ENCODE measurements at places on chromosomes 1 and 21.

DNA sequence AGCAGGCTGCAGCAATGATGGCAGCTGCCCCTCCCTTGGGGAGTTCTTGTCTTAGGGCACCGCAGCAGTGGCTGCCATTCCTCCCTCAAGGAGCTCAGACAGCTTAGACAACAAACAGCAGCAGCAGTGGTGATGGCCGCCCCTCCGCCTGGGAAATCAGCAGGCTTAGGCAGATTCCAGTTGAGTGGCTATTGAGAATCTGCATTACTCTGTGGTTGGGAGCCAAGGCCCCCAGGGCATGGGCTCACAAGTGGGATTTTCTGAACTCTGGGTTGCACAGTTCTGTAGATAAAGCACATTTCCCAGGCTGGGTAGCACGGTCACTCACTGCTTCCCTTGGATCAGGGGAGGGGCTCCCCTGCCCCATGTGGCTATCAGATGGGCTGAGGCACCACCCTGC, 1280.7 kb upstream of the TMPRSS15 start:
- no peak for DNase-seq

DNA sequence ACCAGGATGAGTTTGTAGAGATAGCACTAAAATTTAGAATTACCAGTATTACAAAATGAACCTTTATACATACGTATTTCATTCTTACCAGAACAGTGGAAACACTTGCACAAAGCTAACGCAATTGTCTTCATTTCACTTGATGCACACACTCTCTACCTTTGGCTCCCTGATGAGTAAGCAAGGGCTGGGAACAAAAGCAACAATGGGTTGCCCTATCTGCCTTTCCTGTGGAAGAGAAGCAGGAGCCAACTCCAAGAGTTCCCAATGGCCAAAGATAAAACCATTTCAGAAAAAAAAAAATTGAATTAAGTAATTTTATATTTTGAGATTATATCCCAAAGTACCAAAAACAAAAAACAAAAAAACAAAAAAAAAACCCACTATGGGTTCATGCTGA, 344.1 kb upstream of the GREM2 start:
- no peak for DNase-seq

- no peak for DNase-seq
Measured at GRCh38 chr1:192954705-192955265, 104.4 kb downstream of the UCHL5 start.

- no peak for DNase-seq
Measured at GRCh38 chr21:43867332-43867703, 2.3 kb downstream of the AGPAT3 start.

DNA sequence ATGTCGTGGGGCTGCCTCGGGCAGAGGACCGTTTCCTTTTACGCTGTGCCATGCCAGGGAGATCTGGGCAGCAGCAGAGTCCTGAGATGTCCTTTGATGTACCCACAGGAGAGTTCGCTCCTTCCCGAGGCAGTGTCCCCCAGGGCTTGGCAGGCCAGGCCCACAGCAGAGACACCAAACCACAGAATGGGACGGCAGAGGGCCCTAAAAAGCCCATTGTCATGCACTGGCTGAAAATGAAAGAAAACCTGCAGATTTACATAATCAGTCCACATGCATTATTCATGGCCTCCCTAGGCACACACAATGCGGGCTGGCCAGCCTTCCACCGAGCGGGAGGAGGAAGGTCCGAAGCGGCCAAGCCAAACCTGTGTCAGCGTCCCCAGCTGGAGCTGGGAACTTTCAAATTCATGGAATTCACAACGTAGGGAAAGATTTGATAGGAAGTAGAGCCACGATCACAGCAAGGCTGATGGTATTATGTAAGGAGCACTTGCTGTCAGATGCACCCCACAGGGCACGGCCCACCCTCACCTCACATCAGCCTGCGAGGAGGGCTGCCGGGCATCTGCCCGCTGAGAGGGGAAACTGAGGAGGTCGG, 25.3 kb upstream of the EFHD2 start:
- no peak for DNase-seq

DNA sequence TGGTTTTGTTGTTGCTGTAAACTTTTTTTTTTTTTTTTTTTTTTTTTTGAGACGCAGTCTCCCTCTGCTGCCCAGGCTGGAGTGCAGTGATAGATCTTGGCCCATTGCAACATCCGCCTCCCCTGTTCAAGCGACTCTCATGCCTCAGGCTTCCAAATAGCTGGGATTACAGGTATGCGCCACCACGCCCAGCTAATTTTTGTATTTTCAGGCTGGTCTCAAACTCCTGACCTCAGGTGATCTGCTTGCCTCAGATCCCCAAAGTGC, 78.9 kb upstream of the SLC45A1 start:
- DNase-seq, result no peak

DNA sequence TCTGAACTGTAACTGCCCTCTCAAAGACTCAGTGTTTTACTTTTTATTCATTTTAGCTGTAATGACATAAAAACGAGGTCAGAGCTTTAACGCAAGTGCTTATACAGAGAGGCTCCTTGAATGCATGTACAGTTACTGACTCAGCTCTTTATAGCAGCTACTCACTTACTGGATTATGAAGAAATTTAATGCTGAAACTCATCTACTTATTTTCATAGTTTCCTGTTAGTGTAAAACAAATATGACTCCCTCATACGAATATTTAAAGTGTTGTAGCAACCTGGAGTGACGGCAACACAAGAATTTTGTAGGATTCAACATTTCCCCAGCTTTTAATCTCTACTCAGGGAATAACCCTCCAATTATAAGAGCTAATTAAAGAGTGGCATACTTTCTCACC, 32.7 kb downstream of the ADSS2 start:
- no peak for DNase-seq

DNA sequence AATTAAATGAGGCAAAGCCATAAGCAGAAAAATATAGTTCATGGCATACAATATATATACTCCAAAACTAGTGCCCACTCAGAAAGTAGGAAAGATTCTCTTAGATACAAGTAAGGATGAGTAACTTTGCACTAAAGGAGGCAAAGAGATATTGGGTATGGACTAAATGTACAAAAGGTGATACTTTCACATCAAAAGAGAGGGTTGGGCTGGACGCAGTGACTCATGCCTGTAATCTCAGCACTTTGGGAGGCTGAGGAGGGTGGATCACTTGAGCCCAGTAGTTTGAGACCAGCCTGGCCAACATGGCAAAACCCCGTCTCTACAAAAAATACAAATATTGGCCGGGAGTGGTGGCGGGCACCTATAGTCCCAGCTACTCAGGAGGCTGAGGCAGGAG, 6.7 kb downstream of the KYAT3 start:
- no peak for DNase-seq

DNA sequence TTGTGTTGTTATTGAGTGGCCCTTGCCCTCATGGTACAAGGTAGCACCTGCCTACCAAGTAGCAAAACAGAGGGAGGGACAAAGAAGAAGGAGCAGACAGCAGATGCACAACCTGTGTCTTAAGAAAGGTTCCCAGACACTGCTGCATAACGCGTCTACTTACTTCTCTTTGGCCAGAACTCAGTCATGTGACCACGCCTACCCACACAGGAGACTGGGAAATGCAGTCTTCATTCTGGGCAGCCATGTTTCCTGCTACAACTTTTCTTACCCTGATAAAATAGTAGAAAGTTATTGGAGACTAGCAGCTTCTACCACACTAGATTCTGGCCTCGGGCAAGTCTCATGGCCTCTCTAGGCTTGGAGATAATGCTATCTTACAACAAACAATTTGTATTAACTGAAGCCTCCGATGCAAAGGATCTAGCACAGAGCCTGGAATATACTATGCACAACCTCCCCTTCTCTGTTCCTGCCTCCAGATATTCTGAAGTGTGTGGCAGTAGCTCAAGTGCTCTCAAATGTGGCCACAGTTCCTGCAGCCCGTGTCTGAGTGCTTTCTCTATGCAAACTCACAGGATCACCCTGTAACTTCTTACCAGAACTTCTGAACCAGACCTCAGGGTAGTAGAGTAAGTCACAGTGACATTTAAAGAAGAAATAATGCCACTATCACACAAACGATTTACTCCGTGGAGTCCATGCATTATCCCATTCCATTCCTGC, 34.1 kb upstream of the BTG2 start:
- no peak for DNase-seq

- DNase-seq, result no peak
Measured at GRCh38 chr1:118589238-118589846, 398.8 kb downstream of the TBX15 start.

DNA sequence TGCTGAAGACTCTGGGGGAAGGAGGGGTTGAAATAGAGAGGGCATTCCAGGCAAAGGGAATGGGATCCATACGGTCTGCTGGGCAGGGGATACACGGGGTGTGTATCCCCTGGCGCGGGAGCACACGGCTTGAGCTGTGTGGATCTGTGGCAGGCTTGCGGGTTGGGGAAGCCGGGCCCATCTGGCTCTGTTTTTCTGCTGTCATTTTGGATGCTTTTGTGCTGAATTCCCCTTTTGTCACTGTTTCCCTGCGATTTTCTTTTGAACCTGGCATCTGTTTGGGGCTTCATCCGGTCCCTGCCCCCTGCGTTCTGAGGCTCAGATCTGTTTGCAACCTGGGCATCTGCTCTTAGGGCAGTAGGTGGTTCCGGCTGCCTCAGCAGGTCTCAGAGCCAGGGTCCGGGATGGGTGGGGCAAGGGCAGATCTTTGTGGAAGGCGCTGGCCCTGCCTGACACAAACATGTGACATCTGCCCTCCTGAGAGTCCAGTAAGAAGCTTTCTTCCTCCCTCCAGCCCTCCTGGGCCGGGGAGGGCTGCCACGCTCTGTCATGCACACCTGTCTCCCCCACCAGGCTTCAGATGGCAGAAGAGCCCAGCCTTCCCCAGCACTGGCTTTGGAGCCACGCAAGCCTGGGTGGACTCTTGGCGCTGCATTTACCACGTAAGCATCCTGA, 84.0 kb downstream of the IGSF21 start:
- DNase-seq, result no peak

DNA sequence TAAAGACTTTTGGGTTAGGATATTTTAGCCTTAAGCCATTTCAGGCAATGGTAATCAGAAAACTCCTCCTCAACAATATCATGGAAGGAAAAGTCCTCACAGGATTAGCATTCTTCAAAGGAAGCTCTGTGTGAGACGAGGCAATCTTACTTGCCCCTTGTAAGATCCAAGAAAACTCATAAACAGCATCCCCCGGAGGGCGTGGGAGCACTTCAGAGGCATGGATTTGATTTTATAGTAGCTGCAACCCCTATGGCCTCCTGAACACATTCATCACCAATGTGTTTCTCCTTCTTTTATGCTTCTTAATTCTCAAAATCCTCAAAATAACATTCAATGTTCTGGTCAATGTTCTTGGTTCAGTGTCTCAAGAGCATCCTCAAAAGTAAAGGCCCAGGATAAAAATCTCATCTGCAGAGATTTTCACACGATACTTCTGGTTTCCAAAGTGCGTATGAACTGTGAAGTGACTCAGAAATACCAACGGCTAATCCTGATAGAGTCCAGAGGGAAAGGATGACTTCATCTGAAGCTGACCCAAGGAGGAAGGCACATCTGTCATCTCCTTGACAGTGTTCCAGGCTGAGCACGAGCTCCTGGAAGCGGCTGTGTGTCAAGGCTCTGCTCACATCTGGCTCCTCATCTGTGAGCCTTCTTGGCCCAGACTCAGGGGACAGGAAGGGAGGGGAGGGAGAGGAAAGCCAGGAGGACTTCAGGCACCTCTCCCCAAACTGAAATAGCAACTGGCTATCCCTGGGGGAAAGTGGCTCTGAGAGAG, 49.3 kb upstream of the PSEN2 start:
- no peak for DNase-seq

DNA sequence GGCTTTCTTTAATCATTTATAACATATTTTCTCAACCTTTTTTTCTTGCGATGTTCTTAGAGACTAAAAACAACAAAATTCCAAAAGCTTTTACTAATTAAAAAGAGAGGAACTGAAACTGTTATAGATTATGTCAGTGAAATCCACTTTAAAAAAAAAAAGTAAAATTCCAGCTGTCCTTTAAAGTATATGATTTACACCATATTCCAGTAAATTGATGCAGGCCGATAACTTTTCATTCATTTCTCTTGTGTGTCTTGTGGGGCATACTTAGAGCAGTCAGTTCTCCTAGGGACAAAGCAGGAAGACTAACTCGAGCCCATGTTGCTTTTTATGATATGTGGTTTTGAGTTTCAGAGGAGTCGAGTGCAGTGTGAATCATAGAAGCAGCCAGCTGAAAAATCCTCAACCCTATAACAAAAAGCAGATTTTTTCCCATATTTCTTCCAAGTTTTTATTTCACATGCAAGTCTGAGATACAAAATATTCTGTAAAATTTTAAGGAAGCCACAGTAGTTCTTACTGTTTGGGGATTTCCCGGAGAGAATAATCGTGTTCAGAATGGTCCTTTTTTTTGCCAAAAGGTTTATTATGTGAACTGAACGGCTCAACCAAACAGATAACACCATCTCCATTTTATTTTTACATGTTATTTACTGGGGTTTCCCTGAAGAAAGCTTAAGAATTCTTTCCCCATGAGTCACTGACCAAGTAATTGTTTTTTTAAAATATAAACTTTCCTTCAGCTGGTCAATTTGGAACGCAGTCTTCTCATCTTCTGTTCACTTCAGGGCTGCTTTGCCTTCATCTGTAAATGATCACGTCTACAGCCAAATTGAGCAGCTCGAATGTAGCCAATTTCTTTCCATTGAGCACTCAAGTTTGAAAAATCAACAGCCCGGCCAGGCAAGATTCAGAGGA, 77.0 kb upstream of the C1orf105 start:
- DNase-seq, result no peak

DNA sequence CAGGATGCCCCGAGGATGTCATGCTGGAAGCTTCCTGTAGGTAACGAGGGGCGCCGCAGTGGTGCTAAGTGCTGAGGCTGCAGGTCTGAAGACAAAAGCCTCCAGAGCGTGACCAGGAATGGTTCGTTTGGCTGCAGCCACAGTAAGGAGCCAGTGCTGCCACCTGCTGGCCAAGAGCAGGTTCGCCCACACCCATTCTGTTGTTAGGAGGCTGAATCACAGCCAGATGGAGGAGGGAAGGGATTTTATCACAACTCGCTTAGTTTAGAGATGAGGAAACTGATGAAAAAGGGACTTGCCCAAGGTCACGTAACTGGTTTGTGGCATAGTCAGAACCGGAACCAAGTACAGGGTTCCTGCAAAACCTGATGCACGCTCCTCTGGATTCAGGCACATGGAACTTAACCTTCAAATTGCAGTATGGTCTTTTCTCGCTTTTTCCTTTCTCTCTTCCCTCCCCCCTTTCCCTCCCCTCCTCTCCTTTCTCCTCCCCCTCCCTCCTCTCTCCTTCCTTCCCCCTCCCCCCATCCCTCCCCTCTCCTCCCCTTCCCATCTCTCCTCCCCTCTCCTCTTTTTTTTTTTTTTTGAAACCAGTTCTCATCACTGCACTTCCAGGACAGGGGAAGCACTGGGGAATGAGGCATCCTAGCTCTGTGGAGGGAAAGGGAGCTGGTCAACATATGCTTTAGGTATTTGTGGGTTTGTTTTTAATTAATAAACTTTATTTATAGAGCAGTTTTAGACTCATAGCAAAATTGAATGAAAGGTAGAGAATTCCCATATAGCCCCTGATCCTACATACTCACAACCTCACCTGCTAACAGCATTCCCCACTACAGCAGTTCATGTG, 81.8 kb downstream of the MPZL1 start:
- peak; percentile 64 for DNase-seq

DNA sequence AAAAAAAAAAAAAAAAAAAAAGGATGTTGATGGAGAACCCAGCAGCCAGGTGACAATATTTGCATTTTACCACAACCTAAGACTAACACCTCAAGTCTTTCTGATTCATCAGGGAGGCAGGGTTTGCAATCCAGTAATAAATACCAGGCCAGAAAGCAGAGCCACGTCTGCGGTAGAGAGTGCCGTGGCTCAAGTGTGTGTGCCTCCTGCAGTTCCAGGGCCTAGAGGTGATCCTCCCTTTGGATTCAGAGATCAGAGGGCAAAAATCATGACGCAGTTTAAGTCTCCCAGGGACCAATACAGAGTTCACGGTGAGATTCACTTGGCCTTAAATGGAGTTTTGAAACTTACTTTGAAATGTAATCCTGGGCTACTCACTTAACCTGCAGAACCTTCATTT, 34.9 kb downstream of the TMCO4 start:
- no peak for DNase-seq
